ENCODE measurements at places on chromosomes 6 and 20.

DNA sequence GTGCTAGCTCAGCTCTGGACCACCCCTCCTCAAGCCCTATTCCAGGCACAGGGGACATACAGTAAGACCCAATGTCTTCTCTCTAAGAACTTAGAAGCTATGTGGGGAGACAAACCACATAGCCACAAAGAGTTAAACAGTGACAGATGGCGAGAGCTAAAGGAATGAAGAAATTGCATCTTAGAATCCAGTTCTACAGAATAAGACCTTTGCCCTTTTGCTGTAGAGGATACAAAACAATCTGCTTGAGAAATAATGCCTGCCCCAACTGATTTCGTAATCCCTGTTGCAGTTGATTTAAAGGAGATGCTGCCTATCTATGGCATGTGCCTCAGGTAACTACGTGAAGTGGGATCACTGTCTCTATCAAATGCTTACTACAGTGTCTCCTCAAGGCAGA is 31.2 kb downstream of the TNFRSF21 start:
- DNase-seq = no peak

DNA sequence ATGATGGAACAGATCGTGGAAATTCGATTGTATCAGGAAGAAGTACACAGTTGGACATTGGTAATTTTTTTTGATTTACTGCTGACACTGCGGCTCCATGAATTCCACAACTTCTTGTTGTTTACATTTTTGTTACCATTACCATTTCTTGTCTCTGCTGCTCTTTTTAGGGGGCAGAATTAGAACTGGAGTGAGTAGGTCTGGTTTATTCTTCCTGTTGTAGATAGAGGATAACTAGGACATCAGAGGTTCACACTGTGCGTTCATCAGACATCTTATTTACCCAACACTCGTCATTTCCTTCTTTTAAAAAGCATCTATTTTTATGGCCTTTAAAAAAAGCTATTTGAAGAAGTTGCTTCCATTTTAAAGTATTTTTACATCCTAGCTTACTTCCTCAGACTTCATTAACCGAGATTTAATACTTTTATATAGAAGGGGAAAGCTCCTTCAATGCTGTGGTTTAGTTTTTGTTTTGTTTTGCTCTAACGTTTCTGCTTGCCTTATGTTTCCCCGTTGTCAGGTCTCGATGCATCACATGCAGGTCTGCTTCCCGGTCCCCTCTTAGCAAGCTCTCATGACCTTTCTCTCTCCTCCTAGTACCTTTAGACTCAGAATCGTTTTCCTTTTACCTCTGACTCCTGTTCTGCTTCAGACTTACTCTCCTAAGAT is 139.1 kb downstream of the ARID1B start:
- no peak for DNase-seq

DNA sequence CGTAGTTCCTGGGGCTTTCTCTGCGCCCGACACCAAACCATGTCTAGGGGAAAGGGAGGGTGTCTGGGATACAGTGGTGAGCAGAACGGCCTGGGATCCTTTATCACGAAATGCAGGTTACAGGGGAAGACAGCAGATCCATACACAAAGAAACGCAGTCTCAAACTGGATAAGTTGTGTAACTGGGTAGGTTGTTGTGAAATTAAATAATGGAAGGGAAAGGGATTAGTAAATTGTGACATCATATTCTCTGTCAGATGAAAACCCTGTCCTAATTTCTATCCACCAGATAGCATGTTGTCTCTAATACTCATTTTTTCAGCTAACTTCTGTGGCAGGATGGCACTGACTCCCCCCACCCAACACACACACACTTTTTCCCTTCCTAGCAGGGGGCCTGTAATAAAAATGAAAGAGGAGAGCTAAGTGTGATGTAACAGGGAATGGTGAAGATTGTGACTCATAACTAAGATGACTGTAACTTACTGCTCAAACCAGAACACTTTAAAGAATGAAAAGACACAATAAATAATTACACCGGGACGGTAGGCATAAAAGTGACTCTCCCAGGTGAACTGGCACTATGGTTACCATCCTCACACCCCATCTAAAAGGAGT is 769 bp upstream of the TRPC4AP start:
- DNase-seq = no peak

DNA sequence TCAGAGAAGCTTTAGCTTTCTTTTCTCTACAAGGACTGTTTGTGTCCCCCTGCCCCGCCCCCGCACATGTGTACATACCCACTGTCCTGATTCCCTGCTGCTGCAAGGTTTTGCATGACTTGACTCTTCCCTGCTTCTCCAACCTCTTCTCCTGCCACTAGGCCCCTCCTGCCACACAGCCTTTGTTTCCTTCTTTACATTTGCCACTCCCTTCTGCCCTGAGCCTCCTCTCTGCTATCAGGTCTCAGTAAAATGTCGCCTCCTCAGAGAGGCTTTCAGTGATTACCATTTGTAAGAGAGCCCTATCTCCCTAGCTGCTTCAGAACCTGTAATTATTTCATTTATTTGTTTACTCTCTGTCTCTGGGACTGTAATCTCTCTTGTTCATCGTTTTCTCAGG is 56.4 kb upstream of the VSTM2L start:
- no peak for DNase-seq

GRCh38 chr6:22658183-22658582 is 88.8 kb downstream of the HDGFL1 start:
- DNase-seq = no peak
